ENCODE measurements at places on chromosomes 16 and 17.
A peak's percentile ranks its signal among the peaks of the same experiment; 100 is the strongest.

DNA sequence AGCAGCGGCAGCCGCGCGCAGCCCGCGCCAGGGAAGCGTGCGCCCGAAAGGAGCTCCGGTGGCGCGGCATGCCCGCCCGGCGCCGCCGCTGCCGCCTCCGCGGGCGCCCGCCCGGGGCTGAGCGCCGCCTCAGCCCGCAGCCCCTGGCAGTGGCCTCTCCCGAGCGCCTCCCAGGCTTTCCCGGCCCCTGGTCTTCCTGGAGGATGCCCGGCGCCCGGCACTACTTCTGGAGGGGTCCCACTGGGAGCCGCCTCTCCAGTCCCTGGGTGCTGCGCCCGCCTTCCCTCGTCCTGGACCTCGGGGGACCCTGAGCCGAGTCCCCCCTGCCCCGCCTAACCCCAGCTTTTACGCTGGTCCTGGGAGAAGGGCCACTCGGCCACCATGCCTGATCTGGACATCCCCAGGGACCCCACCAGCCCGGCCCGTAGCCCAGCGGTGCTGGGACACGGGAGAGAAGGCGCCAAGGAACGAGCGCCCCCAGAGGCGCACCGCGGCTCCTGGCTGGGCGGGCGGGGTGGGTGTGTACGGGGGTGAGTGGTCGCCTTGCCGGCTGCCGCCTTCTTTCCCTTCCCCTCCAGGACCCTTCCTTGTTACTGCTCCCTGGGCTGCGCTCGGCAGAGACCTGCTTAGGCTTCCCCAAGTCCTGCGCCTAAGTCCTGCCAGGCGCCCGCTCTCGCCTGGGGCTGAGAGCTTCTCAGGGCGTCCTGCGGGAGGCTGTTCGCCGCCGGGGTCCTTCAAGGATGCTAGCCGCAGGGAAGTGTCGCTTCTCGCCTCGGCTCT, 704 bp downstream of the ASIC2 start:
- peak; percentile 73 for DNase-seq

GRCh38 chr17:78105101-78105500, 23.5 kb downstream of the TMC6 start:
- no peak for DNase-seq

DNA sequence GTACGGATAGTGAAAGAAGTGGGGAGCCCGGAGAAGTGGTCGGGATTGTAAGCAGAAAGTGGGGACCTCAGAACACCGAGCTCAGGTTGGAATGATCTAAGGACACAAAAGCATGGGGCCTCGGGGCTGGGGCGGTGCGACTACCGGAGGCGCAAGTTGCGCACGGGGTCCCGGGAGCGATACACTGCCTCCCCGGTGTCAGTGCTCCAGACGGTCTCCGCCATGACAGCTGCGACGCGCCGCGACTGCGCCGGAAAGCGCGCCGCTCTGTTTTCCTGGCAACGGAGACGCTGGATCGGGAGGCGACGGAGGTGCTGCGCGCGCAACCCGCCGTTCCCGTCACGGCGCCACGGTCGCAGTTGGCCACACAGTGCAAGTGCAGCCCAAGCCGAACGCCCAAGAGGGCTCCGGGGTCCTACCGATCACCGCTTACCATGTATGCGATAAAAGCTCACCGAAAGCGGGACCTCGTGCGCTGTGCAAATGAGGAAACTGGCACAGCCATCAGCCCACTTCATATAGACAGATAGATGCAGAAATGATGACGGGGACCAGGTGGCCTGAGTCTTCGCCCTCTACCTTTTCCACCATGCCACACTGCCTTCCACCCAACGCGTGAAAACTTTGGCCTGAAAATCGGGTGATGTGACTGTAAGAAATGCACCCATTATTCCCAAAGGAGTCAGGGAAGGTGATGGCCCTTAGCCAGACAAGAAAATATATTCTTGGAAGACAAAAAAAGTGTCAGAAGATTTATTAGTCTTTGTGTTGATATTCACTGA, at the start of gene MKS1:
MKS1 (minus strand) TSS at position 249 of the 782 bp plus-strand sequence; CDS start at position 224, 25 bp downstream.
- peak; percentile 100 for DNase-seq

- no peak for DNase-seq
Observed at GRCh38 chr17:62708587-62708986, 81.1 kb downstream of the MRC2 start.

GRCh38 chr17:70517816-70518215, 348.5 kb downstream of the KCNJ2 start:
- no peak for DNase-seq

- no peak for DNase-seq
Observed at GRCh38 chr16:21056396-21056795, 94.2 kb downstream of the DNAH3 start.

DNA sequence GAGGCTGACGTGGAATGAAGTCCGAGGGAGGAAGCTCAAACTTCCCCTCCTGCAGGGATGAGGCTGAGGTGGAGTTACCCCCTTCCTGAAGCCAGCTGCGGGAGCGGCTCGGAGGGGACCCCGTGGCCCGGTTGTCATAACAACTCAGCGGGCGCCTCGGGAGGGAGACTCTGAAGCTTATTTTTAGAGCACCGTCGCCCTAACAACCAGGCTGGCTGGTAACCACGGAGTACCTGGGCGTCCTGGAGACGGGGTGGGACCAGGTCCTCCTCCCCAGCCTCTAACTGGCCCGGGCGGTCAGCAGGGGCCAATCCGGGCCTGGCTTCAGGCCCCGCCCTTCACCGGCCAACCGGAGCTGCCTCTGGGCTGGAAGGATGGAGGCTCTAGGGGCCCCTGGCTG, 27.7 kb downstream of the NECAB2 start:
- DNase-seq, result peak; percentile 95

- DNase-seq, result no peak
Observed at GRCh38 chr16:2734844-2735515, 15.0 kb upstream of the PRSS27 start.

- no peak for DNase-seq
Observed at GRCh38 chr17:46020998-46021397, 21.9 kb downstream of the STH start.

DNA sequence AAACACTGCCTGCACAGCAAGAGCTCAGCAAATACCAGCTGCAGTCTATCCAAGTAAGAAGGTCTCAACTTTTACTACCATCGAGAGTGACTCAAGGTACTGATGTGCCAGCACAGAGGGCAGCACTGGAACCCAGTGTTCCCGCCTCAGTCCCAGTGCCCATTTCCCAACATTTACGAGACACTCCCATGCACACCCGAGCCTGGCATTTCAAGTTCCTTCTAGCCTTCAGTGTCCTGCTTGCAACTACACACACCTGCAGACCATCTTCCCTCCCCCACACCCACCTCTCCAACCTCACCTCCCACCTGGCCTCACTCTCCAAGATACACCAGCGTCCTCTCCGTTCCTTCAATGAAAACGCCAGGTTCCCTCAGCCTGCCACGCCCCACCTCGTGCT, 3.2 kb downstream of the KLHDC4 start:
- DNase-seq, result no peak

DNA sequence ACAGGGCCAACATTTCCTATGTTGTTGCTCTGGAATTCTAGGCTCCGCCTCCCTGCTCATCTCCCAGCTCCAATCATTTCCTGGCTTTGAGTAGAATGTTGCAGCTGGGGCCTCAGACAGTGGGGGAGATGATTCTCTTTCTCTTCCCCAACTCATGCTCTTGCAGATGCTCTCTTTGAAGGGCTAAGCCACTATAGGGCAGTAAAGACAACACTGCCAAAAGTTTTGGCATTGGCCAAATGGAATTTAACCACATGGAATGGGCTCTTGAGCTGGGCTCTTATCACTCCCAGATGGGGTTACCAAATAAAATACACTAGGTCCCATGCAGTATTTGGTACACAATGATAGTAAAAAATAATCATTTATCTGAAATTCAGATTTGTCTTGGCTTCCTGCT, 19.6 kb upstream of the EFCAB13 start:
- no peak for DNase-seq

DNA sequence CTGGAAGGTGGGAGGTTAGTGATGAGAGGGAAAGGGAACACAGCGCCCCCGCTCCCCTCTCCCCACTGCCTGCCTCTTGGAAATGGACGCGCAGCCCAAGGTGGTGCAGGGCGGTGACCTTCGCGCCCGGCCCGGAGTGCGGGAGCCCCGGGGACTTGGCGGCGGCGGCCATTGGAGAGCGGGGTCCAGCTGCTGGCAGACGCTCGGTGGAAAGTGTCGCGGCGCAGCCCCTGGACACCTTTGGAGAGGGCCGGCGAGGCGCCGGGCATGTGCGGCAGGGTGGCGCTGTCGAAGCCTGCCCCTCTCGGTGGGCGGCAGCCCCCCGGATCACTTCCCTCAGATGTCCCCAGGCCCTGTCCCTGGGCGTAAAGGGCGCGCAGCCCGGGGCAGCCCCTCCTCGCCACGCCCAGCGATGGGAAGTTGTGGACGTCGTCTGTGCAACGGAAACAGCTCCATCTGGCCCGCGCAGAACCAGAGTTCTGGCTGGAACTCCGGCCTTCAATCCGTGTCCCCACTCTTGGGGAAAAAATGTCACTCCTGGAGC, 16.7 kb downstream of the SALL1 start:
- peak; percentile 61 for DNase-seq

DNA sequence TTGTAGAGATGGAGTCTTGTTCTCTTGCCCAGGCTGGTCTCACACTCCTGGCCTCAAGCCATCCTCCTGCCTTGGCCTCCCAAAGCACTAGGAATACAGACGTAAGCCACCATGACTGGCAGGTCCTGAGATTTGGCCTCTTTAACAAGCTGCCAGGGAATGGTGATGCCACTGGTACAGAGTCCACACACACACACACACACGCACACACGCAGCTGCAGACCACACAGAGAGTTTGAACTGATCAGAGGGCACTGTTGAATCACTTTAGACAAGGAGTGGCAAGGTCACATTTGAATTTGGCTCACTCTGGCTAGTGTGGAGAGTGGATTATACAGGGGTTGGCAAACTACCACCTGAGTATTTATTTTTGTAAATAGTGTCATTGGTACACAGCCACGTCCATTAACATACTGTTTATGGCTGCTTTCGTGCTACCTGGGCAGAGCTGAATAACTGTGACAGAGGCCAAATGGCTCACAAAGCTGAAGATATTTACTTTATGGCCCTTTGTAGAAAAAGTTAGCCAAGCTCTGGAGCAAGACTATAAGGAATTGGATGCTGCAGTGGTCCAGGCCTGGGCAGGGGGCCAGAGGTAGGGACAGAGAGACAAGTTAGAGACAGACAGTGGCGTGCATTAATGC, 9.9 kb downstream of the ITPRIPL2 start:
- no peak for DNase-seq

DNA sequence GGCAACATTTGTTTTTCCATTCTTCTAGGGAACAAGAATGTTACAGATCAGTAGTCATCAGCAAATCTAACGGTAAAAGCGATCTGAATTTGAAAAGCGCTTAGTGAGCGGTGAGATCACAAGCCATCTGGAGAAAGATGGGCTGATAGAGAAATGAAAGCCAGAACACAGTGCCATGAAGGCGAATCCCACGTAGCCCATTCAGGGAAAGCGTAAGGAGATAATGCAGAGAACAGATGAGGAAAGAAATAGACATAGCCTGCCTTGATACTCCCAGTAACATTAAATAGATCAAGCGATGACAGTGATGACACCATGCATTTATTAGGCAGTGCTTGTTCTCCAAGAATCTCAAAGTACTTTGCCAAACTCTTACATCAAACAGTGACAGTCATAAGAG, 183.1 kb upstream of the PSMD7 start:
- DNase-seq, result no peak

- no peak for DNase-seq
Observed at GRCh38 chr17:37750292-37750691, 5.4 kb upstream of the HNF1B start.

DNA sequence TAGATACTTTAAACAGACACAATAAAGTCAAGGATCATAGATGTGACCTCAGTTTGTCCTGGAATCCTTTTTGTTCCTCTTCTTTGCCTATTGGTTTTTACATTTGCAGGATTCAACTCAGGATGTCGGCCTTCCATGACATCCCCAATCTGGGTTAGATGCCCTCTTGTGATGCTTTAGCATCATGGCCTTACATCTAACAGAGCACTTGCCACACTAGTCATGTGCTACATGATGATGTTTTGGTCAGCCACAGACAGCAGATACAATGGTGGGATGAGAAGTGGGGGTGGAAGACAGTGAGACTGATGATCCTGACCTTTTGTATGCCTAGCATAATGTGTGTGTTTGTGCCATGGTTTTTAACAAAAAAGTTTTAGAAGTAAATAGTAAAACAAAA, 1.8 kb upstream of the SYNRG start:
- DNase-seq, result peak; percentile 17

GRCh38 chr17:66260275-66260674, 31.1 kb upstream of the APOH start:
- DNase-seq, result no peak

DNA sequence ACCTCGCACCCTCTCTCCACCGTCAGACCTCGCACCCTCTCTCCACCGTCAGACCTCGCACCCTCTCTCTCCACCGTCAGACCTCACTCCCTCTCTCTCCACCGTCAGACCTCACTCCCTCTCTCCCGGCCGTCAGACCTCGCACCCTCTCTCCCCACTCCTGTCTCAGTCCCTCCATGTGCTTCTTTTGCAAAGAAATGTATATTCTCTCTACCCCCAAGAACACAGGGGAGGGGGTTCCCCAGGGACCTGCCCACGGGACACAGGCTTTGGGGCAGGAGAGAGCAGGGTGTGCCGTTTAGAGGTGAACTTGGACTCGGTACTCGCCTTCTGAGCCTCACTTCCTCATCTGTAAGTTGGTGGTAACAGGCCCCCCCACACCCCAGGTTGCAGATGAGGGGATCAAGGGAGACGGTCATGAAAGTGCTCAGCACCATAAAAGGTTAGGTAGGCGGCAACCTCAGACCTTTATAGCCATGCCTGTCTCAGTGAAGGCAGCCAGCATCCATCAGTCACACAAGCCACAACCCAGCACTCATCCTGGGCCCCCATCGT, 63.7 kb downstream of the RPH3AL start:
- no peak for DNase-seq

GRCh38 chr16:50520451-50521245, 27.5 kb upstream of the NKD1 start:
- DNase-seq, result no peak

DNA sequence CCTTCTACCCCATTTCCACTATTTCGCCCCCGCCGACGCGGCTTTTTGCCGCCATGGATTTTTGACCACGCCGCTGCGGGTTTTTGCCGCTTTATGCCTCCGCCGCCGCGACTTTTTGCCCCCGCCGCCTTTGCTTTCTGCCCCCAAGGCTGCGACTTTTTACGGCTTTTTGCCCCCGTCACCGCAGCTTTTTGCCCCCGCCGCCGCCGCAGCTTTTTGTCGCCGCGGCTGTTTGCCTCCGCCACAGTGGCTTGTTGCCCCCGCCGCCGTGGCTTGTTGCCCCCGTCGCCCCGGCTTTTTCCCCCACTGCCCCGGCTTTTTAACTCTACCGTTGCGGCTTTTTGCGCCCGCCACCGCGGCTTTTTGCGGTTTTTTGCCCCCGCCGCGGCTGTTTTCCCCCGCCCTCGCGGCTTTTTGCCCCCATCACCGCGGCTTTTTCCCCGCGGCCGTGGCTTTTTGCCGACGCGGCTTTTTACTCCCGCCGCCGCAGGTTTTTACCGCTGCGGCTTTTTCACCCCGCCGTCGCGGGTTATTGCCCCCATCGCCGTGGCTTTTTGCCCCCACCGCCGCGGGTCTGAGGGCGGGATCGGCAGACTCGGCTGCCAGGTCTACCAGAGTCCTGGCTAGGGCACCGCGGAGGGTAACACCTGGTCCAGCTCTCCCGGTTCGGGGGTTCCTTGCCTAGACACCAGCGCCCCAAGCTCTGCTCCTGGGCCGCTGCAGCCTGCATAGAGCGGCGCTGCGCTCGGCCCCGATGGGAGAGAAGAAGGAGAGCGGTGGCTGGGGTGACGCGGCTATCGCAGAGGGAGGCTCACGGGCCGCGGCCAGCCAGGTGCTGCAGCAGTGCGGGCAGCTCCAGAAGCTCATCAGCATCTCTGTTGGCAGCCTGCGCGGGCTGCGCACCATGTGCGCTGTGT, 562.7 kb upstream of the WSB1 start:
- DNase-seq, result peak; percentile 1

Data from iPS-NIHi11 (cell line).